ENCODE measurements at places on chromosomes 1 and 21.

DNA sequence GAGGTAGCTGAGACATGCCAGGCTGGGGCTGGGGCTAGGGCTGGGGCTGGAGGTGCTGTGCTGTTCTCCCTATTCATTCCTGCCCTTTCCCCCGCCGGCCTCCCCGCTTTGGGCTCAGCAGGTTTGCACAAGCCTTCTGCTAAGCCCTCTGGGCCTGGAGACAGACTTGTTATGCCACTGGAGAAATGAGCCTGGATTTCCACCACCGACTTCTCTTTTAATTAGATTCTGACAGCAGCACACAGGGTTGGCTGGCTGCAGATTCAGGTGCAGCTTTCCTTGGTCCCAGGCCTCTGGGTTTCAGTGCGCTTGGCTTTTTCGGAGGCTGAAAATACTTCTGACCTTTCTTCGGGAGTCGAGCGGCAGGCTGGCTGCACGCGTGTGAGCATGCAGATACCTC is 71.5 kb upstream of the ACTL8 start:
- DNase-seq, result no peak

GRCh38 chr1:61270761-61271411 is 188.5 kb downstream of the NFIA start:
- no peak for DNase-seq

- DNase-seq, result no peak
Measured at GRCh38 chr21:39869141-39869818, 2.0 kb downstream of the PCP4 start.

DNA sequence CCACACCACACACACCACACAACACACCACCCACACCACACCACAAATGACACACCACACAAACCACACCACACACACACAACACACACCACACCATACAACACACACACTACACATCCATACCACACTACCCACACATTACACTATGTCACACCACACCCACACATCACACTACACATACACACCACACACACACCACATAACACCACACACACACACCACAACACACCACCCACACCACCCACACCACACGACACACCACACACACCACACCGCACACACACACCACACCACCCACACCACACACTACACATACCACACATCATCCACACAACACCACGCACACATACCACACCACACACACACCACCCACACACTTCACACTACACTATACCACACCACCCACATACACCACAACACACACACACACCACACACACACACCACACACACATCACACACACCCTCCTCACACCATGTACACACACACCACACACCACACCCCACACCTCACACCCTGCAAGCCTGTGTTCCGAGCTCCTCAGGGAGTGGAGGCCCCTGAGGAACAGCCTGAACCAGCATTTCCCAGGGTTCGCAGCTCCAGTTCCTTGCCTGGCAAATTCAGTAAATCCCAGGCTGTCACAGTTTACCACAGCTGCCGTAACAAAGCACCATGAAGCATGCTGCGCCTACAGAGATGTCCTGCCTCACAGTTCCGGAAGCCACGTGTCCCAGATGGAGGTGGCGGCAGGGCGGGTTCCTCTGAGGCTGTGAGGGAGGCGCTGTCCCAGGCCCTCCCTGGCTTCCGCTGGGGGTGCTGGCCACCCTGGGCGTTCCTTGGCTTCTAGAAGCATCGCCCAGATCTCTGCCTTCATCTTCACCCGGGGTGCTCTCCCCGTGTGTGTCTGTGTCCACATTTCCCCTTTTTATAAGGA is 69.8 kb upstream of the ATP5PO start:
- DNase-seq, result no peak

DNA sequence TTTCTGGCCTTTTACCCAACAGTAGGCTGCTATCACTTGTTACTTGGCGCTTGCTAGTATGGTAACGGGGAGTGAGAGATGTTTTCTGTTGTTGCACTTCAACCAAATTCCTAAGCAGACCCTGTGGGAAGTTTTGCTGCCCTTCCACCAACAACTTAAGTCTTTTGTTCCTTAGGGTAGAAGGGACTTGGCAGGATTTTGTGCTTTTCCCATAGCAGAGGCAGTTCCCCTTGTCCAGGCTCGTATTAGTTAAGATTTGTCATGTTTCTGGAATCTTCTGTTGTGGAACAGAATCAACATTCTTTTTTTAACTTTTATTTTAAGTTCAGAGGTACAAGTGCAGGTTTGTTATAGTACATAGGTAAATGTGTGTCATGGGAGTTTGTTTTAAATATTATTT is 73.2 kb upstream of the SGIP1 start:
- DNase-seq, result no peak

DNA sequence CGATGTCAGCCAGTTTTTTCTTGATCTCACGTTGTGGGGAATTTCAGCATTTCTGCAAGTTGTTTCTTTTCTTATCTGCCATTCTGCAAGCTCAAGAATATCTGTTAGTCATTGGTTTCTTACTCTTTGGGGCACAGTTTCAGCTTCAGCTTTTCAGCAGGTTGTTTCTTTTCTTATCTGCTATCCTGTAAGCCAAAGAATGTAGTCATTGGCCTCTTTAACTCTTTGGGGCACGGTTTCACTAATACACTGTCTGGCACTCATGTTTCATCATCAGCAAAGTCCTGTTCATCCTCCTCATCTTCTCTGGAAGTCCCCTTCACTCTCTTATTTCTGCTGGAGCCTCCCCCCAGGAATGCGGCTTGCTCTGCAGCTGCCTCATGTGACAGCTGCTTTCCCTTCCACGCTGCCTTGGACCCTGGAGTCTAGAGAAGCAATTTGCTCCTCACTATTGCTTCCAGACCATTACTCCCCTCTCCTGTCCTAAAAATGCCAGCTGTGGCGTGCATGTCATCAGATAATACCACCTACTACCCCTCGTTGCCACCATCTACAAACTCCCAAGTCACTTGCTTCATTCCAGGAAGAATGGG is 67.0 kb upstream of the CACNA1E start:
- DNase-seq, result no peak

DNA sequence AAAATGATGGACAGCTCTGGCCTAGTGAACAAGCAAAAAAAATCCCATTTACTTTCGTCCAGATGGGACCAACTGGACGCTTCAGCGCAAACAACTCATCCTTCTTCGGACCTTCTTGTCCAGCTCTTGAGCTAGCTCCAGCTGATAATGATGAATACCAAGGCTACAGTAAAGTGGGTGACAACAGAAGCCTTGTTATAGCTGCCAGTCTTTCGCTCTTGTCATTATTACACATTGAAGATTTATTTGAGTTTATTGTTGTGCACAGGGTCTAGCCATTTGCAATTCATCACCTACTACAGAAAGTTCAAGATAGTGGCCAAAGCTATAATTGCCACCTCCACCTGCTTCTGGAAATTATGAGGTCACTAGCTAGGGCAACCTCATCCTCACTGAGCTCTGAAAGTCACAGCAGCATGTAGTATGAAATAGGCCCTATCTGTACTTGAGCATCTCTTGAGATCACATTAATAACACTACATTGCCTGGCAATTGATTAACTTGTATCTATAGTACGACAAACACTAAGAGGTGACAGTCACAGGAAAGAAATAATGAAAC is 76.9 kb downstream of the GPATCH2 start:
- DNase-seq, result no peak

DNA sequence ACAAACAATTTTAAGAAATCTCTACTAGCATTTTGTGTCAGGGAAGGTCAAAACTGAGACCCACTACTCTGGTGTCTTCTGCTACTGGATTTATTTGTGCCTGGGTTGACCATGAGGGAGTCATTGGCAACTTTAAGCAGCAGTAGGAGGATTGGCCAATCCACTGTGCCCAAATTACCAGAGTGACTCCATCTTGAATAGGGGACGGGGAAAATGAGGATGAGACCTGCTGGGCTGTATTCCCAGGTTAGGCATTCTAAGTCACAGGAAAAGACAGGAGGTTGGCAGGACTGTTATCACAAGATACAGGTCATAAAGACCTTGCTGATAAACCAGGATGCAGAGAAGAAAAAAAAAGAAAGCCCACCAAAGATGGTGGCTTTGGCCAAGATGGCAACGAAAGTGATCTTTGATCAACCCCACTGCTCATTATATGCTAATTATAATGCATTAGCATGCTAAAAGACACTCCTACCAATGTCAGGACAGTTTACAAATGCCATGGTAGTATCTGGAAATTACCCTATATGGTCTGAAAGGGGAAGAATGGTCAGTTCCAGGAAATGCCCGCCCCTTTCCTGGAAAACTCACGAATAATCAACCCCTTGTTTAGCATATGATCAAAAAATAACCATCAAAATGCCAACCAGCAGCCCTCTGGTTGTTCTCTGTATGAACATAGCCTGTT is 200.9 kb downstream of the LTN1 start:
- DNase-seq, result no peak

GRCh38 chr1:44932151-44932550 is 54.2 kb downstream of the EIF2B3 start:
- no peak for DNase-seq

DNA sequence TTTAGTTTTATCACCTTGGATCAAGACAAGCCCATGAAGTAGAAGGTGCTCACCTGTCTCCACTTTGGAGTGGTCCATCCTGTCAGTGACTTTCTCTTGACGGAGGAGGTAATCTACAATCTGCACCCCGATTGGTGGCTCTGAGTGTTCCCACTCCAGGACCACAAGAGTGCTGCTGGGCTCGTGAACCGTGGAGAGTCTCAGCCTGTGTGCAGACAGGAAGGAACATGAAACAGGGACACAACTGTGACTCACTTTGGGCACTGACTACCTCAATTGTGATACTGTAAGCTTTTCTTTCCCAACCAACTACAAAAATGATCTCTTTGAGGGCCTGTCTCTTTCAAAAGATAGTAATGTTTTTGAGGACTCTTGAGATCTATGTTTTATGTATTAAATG is 280.2 kb downstream of the ASTN1 start:
- no peak for DNase-seq

GRCh38 chr1:156705321-156705917 is at the start of gene CRABP2:
CRABP2 (minus strand) TSS chr1:156705583; CDS start chr1:156705446, 137 bp downstream.
- DNase-seq, result no peak

DNA sequence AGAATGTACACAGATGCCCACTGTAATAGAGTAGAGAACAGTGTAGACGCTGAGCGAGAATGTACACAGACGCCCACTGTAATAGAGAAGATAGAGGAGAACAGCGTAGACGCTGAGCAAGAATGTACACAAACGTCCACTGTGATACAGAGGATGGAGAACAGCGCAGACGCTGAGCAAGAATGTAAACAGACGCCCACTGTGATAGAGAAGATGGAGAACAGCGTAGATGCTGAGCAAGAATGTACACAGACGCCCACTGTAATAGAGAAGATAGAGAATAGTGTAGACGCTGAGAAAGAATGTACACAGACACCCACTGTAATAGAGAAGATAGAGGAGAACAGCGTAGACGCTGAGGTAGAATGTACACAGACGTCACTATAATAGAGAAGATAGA is 306.9 kb downstream of the SMYD3 start:
- DNase-seq, result no peak

- no peak for DNase-seq
Measured at GRCh38 chr1:53506355-53507050, 47.3 kb downstream of the DMRTB1 start.

- DNase-seq, result no peak
Measured at GRCh38 chr1:61533546-61533945, 191.4 kb downstream of the TM2D1 start.

- no peak for DNase-seq
Measured at GRCh38 chr1:108732398-108732797, 14.1 kb upstream of the STXBP3 start.

- DNase-seq, result no peak
Measured at GRCh38 chr1:214637722-214638458, 34.9 kb downstream of the CENPF start.

DNA sequence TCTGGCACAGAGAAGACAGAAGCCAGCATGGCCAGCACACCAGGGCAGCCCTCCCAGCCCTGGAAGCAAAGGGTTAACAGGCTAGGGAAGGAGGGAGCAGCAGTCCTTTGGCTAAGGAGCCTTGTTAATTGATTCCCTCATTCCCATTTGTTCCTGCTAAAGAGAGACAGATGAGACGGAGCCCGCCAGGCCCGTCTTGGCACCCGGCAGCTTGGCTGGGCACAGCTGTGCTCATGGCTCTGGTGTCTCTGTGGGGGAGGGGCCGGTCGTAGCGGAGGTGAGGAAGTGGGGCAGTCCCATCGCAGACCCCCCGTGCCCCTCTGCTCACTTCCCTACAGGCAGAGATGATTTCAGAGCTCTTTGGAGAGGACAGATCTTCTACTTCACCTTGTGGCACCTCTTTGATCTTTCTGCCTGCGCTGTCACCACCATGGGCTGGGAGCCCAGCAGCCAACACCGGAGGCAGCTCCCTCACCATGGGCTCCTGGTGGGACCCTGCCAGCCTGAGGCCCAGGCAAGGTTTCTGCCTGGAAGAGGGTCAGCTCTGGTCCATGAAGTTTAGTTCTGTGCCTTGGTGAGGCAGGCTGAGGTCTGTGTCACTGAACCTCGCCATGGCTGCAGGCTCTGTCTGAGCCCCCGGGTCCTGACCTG is 38.0 kb downstream of the FOXO6 start:
- no peak for DNase-seq

GRCh38 chr1:81873946-81874345 is 73.2 kb downstream of the ADGRL2 start:
- DNase-seq, result no peak

DNA sequence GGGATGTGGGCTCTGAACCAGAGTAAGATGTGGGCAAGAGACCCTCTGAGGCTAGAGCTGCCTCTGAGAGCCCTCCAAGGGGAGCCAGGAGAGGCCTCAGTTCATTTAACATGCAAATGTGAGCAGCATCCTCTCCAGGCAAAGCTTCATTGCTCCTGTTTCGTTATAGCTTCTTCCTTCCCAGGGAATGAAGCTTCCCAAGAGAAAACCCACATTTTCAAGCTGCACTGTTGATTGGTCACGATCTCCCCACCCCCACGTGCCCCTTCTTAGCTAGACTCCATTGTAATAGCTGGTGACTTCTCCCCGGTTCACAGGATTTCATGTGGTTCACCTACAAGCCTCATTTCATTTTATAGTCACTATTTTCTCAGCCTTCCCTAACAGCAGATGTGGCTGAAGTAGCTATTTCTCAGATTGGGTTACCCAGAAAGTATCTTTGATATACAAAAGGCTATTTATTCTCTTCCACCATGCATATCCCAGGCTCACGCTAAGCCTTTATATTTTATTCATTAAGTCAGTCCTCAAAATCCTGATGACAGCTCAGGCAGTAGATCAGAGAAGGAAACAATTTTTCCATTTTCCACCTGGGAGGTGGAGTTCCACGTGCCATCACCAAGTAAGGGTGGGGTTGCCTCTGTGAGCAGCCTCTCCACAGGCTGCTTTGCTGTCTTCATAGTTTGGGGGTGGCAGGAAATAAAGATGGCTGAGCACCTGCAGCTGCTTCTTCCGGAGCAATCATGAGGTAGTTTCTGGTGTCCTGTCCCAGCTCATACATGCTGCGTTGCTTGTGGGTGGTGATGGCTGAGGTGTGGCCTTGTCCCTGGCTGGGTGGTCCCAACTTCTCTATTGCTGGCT is 178.3 kb upstream of the RAB4A start:
- no peak for DNase-seq

- DNase-seq, result no peak
Measured at GRCh38 chr21:34596561-34597271, 18.2 kb downstream of the RCAN1 start.
